SJCRH30 (cell line): ENCODE measurements at places on chromosomes 2 and 18.

DNA sequence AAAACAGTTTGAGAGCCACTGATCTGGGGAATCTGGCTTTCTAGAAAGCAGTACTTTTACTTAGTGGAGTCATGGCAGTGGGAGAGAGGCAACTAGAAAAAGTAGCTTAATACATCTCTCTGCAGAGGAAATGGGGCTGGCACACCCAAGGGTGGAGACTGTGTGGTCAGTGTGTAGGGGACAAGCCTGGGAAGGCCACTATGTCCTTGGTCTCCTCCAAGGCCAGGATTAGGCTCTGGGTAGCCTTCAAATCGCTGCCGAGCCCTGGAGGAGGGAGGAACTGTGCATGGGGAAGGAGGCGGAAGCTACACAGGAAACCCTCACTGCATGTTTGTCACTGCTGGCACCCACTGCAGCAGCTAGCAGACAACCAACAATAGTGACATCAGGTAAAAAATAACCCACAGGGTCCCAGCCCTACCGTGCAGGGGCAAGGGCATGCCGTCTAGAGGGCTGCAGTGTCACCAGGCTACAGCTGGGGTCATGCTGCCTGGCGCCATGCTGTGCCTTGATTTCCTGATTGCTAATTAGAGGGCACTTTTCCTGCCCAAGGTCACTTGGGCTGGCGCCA lies 34.8 kb downstream of the LBH start:
- no peak for DNase-seq

DNA sequence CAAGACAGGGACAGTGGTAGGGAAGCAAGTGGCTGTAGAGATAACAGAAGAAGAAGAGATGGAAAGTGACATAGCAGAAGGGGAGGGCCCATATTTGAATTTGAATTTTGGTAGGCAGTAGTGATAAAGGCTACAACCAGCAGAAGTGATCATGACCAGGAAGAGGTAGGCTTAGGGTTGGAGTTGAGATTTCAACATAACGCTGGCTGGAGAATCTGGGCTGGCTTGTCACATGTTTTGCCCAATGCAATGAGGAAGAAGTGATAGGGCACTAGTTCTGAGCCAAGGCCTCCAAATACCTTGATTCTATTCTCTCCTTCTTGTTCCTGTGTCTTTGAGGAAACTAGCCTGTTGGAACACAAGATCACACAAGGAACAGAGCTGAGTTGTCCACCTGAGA lies 69.4 kb downstream of the SCG2 start:
- DNase-seq = no peak

GRCh38 chr2:179569831-179570233 lies 291.6 kb downstream of the ZNF385B start:
- no peak for DNase-seq

- no peak for DNase-seq
Observed at GRCh38 chr2:239375278-239376061, 25.4 kb downstream of the HDAC4 start.

- DNase-seq = no peak
Observed at GRCh38 chr18:52082246-52082645, 257.8 kb upstream of the DCC start.

- DNase-seq = no peak
Observed at GRCh38 chr2:231699006-231699405, 9.3 kb upstream of the PTMA start.

DNA sequence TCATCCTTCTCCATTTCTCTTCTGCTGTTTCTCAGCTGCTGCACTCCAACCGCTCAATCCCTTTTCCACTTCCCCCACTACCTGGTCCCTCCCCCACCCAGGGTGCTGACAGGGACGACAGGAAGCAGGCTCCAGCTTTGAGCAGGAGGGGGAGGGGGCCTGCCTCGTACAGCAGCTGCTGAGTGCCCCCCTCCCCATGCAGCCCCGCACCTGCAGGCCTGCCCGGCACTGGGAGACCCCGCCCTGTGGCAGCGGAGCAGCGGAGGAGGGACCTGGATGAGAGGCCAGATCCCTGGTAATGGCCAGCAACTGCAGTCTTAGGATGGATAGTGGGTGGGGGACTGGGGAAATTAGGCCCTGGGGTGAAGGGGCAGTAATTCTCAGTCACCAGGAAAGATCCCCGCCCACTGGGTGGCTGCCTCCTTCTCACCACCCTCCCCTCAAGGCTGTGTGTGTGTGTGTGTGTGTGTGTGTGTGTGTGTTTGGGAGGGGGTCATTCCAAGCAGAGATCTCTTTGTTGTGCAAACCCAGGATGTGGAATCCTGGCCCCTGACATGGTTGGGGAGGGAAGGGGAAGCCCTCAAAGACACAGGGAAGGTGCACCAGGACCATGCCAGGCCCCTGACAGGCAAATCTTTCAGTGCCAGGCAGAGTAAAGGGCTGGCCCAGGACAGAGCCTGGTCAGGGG lies 6.8 kb upstream of the CRYBA2 start:
- DNase-seq = no peak

- peak; percentile 69 for DNase-seq
Observed at GRCh38 chr18:49814147-49814499, 790 bp upstream of the ACAA2 start.

- no peak for DNase-seq
Observed at GRCh38 chr2:192828175-192828574, 633.4 kb upstream of the TMEFF2 start.

DNA sequence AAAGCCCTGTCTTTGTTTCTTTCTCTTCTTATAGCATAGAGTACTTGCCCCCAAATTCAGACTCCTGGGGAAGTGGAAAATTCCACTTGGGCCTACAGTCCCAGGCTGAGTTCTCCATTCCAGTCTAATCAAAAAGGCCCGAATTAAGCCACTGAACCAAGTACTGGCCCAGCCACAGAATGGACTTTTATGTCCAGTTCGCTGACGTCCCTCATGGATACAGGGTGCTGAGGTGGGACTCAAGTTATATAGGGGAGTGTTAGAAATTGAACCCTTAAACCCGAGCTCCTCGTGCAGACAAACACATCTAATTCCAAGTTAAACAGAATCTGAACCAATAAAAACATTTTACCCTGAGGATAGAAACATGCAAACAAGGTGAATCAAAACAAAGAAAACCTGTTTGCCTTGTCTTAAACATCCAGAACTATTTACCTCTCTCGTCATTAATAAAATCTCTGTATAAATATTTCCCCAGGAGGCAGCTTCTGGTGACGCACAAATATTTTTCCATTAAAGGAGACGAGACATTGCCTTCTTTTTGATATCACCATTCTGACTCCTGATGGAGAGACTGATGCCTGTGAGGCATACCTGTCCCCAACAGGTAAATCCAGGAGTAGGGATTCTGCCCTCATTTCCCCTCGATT lies 136.8 kb upstream of the ARL4C start:
- DNase-seq = no peak

DNA sequence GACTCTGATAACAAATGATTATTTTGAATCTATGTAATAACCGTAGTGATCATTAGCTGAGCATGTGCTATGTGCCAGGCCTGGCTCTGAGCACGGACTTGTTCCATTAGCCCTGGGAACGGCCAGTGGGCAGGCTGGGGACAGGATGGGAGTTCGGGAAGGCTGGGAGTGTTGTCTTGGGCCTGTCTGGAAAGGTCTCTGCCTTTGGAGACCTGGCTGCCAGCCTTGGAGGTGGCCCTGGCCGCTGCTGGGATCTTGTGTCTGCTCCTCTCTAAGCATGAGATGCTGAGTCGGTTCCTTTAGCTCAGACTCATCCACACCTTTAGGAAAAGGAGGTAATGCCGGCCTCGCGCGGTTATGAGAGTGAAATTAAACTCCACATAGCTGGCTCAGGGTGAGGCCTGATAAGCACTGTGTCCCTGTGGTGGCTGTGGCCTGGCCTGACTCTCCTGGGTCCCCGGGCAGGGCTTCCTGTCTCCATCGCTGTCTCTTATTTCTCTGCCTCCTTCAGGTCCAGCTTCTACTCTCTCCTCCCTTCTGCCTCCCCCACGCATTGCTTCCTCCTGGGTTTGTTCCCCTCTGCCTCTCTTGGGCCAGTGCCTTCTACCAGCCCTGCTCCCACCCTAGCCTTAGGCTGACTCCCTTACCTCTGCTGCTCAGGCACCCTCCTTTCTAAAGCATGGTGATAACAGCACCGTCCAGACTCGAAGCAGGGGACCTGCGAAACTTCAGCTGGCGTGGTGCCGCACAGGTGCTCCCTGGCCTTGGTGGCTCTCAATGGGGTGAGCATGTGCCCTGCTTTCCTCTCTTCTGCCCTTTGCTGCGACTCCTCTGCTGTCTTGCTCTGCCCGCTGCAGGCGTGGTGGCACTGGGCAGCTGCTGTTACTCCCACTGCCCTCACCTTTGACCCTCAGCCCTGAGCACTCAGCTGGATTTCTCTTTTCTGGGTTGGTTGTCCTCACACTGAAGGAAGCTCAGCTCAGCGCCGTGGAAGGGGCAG lies 41.8 kb downstream of the NCK2 start:
- no peak for DNase-seq

DNA sequence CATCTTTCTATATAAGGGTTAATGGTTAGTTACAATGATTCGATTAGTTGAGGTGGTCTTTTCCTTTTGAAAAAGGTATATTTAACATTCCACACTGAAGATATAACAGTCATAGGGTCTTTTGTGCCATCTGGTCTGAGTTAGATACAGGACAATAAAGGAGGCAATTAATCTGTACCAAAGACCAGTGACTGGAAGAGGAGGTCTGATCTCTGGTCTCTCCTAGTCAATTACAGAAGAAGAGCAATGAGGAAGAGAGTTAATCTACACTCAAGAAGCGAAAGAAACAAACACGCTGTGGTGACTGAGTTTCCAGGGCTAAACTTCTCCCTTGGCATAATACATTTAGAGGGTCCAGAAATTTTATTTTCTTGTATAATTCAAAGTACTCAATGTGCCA lies 20.7 kb upstream of the RMDN2 start:
- DNase-seq = no peak

GRCh38 chr2:187580462-187581124 lies 26.4 kb upstream of the TFPI start:
- DNase-seq = peak; percentile 92

DNA sequence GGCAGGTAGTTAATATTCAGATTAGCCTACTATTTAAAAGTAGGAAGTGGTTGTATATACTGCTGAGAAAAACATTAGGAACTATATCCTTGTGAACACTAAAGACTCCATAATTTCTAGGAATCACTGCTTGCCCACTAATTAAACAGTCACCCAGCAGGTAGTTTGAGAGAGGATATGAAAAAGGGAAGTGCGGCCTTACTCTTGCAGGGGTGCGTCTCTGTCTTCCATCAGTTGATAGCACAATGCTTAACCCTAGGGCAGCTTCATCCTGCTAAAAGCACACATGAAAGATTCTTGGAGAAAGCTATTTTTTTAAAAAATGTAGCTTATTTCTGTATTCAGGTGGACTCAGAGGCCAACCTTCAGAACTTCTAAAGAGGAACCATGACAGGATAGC lies 53.1 kb upstream of the ATP5MC3 start:
- DNase-seq = no peak

DNA sequence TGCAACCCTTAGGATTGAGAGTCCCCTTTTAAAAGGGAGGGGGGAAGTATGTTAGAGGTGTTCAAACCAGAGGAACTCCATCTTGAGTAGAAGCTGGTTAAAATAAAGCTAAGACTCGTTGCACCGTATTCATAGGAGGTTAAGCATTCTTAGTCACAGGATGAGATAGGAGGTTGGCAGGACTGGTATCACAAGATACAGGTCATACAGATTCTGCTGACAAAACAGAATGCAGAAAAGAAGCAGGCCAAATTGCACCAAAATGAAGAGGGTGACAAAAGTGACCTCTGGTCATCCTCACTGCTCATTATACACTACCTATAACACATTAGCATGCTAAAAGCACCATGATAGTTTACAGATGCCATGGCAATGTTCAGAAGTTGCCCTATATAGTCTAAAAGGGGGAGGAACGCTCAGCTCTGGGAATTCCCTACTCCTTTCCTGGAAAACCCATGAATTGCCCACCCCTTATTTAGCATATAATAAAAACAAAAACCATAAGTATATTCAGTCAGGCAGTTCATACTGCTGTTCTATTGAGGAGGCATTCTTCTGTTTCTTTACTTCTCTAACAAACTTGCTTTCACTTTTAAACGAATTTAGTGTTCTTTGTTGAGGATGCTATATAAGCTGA lies 192.2 kb upstream of the NDUFV2 start:
- DNase-seq = no peak

GRCh38 chr2:100984892-100985307 lies 17.2 kb upstream of the RPL31 start:
- DNase-seq = peak; percentile 68

- no peak for DNase-seq
Observed at GRCh38 chr2:216743781-216744180, 48.4 kb upstream of the IGFBP5 start.

- no peak for DNase-seq
Observed at GRCh38 chr2:62205554-62205953, 9.6 kb downstream of the B3GNT2 start.

DNA sequence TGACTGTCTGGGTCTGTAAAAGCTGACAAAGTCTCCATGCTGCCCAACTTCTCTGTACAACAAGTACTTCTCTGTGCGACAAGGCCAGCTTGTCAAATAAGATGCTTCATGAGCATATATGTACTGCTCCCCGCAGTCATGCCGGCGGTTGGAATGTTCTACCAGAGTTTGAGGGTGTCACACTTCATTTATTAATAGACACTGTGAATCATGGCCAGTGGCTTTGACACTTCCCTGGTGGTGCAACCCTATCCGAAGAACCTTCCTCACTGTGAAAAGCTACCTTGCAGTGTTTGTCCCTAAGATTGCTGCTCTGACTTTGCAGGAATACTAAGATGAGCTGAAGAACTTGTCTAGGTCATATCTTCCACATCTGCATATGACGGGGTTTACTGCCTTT lies 120.9 kb upstream of the NRP2 start:
- DNase-seq = no peak

- no peak for DNase-seq
Observed at GRCh38 chr2:219967247-219968245, 340.1 kb downstream of the SLC4A3 start.

- peak; percentile 65 for DNase-seq
Observed at GRCh38 chr2:131004446-131005209, 88.6 kb downstream of the FAM168B start.

GRCh38 chr2:38182492-38183003 lies 106.6 kb upstream of the CYP1B1 start:
- no peak for DNase-seq

GRCh38 chr18:27017901-27018500 lies 152.5 kb upstream of the AQP4 start:
- peak; percentile 3 for DNase-seq

- no peak for DNase-seq
Observed at GRCh38 chr2:95208106-95208505, 785 bp downstream of the ZNF892 start.
